ENCODE measurements at places on chromosomes 3 and 15.

- no peak for DNase-seq
Observed at GRCh38 chr15:78422571-78423340, 15.3 kb upstream of the IREB2 start.

DNA sequence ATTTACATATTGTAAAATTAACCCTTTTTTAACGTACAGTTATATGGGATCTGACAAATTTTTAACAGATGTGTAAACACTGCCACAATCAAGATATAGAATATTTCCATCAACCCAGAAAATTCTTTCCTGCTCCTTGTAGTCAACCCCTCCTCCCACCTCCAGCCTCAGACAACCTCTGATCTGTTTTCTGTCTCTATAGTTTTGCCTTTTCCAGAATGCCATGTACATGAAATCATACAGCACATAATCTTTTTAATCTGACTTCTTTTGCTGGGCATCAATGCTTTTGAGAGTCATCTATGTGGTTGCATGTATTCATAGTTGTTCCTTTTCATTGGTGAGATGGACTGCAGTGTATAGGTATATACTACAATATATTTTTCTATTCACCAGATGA, 153.0 kb downstream of the SMAD6 start:
- DNase-seq = no peak

DNA sequence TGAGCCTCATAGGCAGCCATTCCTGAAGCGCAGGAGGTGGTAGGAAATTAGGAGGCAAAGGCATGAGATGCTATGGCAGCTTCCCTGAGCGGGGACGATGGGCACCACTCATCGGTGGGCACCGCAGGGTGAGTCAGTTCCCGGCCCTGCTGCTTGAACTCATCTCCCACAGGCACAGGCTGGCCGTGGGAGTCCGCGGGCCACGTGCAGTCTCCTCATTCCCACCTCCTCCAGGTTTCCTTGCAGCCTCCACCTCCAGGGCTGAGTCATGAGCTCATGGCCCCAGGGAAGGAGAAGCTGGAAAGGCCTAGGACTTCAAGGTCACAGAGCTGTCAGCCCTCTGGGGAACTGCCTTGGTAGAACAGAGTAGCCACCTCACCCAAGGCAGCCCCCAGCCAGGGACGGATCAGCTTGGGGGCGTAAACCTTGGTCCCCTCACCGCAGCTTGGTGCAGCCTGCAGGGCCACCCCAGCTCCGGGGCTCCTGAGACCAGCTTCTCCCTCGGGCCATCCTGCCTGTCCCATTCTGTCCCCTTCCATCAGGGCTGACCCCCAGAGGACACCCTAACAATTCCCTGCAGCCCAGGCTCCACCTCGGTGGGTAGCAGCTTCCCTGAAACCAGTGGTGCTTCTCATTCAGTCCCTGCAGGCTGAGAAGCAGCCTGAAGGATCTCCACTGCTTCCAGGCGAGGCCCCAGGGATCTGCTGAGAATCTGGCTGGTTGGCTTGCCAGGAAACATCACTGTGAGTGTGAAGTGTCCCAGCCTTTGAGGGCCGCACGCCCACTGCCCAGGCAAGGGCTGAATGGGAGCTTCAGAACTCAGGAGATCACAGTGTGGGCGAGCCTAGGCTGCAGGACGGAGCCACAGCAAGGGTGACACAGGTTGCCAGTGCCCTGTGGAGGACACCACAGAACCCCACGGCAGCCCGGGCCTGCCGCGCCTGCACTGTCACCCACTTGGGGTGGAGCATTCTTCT, 150.7 kb upstream of the MEF2A start:
- no peak for DNase-seq

GRCh38 chr3:104080088-104080626, 1286.6 kb upstream of the ALCAM start:
- no peak for DNase-seq

Measured in NCI-H1930 (cell line).